ENCODE measurements at places on chromosomes 13 and 19.

DNA sequence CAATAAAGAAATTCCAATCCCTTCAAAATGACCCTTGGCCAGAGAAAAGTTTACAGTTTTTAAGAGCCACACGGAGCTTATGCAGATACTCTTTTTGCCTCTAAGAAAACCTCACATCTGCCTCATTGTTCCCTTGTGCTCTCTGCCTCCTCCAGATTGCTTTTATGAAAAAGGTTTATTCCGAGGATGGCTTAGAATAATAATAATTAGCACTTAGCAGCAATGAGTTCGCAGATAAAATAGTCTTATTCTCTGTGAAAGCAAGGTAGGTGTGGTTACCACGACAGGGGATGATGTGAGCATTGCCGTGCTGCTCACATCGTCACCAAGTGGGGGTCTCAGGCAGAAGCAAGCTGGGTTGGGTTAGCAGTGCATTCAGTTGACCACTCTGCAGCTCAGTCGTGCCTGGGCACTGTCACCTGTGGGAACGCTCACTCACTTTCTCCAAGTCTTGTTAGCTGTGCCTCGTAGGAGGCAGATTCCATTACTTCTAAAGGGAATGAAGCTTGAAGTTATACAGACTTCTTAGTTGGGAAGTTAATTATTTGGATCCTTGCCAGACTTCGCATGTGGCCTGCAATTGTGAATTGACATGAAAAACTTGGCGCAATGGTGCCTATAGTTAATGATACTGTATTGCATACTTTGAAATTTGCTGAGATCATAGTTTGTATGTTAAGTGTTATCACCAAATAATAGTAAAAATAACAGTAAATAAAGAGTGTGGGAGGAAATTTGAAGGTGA is 157.2 kb downstream of the MYO16 start:
- no peak for DNase-seq

- no peak for DNase-seq
These were observed 20.4 kb downstream of the RBM26 start for GRCh38 chr13:79385694-79386093.

GRCh38 chr13:42466609-42467008 is 107.3 kb upstream of the TNFSF11 start:
- no peak for DNase-seq

- DNase-seq: no peak
These were observed 3.4 kb downstream of the SF3A2 start for GRCh38 chr19:2239771-2240770.

DNA sequence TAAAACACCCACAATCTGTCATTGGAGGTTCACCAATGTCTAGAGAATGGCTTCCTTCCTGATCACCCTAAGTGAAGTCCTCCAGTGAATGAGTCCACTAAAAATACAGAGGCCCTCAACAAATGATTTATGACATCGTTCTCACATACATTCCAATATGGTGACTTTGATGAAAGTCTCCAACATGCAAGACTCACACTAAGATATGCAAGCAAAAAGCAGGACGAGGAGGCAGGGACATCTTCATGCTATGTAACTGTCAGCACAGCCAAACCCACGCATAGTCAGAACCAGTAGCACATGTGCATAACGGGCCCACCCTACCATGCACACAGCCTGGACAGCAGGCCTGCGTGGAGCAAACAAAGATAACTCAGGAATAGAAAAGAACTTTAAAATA is 16.6 kb upstream of the LSM14A start:
- no peak for DNase-seq

DNA sequence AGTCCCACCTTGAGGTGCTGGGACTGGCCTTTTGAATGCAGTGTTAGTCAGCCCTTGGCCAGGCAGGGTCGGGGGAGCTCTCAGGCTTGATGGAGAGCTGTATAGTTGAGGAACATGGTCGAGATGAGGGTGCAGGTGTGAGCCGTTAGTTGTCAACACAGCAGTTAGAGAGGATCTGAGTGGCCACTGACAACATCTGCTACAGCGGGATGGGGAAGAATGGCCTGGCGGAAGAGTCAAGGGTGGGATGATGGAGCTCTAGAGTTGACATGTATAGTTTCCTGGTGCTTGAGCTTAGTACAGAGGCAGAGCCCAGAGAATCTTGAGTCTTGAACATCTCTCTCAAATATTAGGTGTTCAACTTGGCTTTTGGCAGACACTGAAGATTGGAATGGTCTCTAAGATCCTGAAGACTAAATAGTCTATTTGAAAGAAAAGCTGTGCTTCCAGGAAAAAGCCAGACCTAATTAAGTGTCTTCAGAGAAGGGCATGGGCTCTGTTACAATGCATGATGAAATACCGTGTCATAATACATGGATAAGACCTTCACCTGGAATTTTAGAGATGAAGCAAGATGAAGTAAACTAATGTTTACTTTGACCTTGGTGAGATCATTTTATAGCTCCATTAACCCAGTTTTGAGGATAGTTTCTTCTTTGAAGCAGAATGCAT is 9.7 kb downstream of the PCCA start:
- no peak for DNase-seq

GRCh38 chr13:44323754-44324153 is 49.9 kb upstream of the SERP2 start:
- DNase-seq: no peak
